ENCODE measurements at places on chromosomes 12 and 14. TPM values are rescaled to one million over a fixed set of nuclear protein-coding genes. Genes with fewer than 3 reads are reported as not detected.

The ACOT4 gene
- total RNA-seq = 1.7 TPM

The CCDC197 gene
- total RNA-seq = not detected

The MANSC1 gene
- total RNA-seq = 1.3 TPM

The P3H3 gene
- 72.4 TPM for total RNA-seq

The CMKLR1 gene
- under 0.01 TPM for total RNA-seq

The MYO1H gene
- total RNA-seq = not detected

The ABCD2 gene
- 0.33 TPM for total RNA-seq

The IL23A gene
- not detected for total RNA-seq

The HCAR2 gene
- not detected for total RNA-seq

The SLC25A21 gene
- 0.50 TPM for total RNA-seq

The PRB4 gene
- total RNA-seq = not detected

The RPS6KL1 gene
- total RNA-seq = 1.2 TPM

The SLC10A1 gene
- not detected for total RNA-seq

The GLIPR1L2 gene
- 0.33 TPM for total RNA-seq

The LRRC10 gene
- not detected for total RNA-seq

The FAM186B gene
- 0.51 TPM for total RNA-seq

The POTEM gene
- not detected for total RNA-seq

The SOAT2 gene
- not detected for total RNA-seq

The TAS2R46 gene
- total RNA-seq = 2.0 TPM

The KSR2 gene
- total RNA-seq = not detected

The ZNF641 gene
- 8.1 TPM for total RNA-seq

The FAR2 gene
- 5.4 TPM for total RNA-seq

The DACT1 gene
- total RNA-seq = 22.6 TPM

The TBC1D30 gene
- total RNA-seq = 0.26 TPM

The TMTC1 gene
- total RNA-seq = 222 TPM

The LLPH gene
- 6.7 TPM for total RNA-seq

The OR6C2 gene
- total RNA-seq = not detected

The TMBIM6 gene
- 369 TPM for total RNA-seq

The HNRNPA1 gene
- total RNA-seq = 305 TPM

The LAG3 gene
- 0.26 TPM for total RNA-seq

The FAM90A1 gene
- 0.33 TPM for total RNA-seq

The TTC5 gene
- total RNA-seq = 22.0 TPM
